Activated naive CD4-positive, alpha-beta T cell treated with anti-CD3 and anti-CD28 coated beads, Interleukin-2, amount 10 ng/mL, durations not matched to agents 7 days and 5 days (primary cell): ENCODE measurements at places on chromosomes 11 and 22.

DNA sequence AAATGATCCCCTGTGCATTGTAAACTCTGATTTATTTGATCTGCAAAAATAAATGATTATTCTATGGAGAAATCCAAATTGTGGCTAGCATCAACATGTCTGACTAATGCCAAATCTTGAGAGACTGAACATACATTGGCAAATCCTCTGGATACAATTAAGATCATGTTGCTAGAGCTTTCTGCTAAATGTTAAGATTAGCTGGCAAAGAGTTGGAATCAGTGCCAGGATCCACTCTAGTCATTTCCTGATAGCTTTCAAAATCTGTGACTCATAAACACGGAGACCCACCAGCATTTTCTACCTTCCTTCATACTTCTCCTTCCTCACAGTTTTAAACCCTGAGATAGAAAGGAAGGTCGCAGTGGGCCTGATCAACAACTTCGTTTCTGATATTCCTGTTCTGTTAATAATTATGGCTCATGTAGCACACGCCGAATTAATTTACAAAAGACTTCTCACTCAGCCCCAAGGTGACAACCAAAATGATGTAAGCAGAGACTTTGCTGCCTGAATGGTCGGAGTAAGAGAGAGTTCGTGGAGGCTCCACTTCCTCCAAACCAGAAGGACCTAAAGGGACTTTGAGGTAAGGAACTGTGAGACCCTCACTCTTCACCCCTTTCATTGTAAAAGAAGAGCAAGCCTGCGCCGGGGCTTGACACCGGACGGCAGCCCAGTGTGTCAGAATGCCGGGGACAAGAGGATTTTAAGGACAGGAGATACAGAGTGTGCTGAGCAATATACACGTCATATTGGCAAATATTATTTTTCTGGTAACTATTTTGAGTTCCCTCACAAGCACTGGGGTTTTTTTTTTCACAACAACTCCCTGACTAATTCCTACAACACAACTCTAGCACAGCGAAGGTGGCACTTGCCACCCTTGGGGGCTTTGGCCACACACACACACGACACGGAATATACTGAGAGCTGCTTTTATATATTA lies 42.0 kb downstream of the SERPINH1 start:
- no peak for DNase-seq

GRCh38 chr11:35237351-35237750 lies 98.4 kb downstream of the CD44 start:
- no peak for DNase-seq

- no peak for DNase-seq
Measured at GRCh38 chr11:62953811-62954210, 31.0 kb downstream of the SLC22A6 start.

GRCh38 chr11:119635776-119636175 lies 93.2 kb downstream of the NECTIN1 start:
- no peak for DNase-seq

- no peak for DNase-seq
Measured at GRCh38 chr11:65382804-65383368, 440 bp upstream of the SLC25A45 start.

DNA sequence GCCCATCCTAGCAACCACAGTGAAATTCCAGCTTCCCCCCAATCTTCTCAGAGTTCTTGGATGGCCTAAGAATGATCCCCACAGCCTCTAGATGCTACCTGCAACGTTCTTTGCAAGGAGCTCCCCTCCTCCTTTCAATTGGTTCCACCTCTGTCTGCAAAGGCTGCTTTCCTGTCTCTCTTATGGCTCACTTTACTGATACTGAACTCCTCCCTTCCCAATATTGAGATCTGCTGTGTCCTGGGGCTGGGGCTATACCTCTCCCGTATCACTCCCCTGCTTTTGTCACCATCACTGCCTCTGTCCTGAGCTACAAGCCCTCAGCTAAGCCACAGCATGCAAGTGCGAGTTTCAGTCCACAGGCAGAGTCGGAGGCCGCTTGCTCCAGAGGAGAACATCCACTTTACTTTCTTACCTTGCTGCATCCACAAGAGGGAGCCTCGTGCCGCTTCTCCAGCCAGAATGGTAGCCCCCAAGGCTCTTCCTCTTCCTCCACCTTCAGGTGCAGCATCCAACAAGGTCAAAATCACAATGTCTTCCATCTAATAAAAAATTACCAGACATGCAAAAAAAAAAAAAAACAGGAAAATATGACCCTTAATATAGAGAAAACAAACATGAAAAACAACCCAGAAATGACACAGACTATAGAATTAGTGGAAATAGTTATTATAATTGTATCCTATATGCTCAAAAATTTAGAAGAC lies 48.6 kb upstream of the TMEM45B start:
- DNase-seq, result peak; percentile 57

GRCh38 chr11:84549217-84549616 lies 1077.9 kb downstream of the DLG2 start:
- no peak for DNase-seq

- DNase-seq, result no peak
Measured at GRCh38 chr11:27139742-27140367, 99.2 kb downstream of the BBOX1 start.

DNA sequence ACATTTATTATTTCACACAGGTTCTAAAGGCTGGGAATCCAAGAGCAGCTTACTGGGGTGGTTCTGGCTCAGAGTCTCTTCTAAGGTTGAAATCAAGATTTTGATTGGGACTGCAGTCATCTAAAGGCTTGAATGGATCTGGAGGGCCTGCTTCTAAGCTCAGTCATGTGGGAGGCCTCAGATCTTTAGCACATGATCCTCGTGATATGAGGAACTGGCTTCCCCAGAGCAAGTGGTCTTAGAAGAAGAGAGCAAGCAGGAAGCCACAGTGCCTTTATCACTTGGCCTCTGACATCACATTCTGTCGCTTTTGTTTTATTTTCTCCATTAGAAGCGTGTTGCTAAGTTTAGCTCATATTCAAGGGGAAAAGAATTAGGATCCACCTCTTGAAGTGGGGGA lies 88.9 kb downstream of the ARFGAP2 start:
- no peak for DNase-seq

DNA sequence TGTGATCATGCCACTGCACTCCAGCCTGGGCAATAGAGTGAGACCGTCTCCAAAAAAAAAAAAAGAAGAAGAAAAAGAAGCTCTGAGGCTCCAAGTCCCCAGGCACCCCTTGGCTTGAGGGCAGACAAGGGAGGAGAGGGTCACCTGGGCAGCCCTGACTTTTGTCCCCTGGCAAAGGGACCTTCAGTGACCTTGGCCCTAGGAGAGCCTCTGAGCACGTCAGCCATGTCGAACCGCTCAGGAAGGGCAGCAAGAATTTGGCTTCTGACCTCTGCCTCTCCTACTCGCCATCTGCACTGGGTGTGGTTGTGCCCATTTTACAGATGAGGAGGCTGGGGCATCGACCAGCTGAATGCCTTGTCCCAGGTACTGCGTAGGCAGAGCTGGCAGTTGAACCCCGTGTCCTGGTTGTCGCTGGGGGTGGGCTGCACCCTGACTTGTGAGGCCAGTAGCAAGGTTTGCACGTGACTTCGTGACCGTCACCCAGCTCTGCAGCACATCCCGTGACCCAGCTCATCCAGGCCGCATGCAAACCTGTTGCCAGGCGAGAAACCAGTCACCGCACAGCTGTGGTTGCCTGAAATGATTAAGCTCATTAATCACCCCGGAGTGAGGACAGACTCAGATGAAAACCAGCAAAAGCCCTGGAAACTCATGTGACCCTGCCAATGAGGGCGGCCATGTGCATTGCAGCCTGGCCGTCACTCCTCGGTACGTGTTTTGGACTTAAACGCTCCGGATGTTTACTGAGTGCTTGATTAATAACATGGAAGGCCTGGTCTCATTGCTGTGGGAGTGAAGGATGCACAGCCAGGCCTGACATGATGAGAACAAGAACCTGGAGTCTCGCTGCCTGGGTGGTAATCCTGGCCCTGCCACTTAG lies 47.7 kb upstream of the PPP6R3 start:
- DNase-seq, result no peak

- no peak for DNase-seq
Measured at GRCh38 chr11:57477507-57478189, 17.3 kb downstream of the RTN4RL2 start.

DNA sequence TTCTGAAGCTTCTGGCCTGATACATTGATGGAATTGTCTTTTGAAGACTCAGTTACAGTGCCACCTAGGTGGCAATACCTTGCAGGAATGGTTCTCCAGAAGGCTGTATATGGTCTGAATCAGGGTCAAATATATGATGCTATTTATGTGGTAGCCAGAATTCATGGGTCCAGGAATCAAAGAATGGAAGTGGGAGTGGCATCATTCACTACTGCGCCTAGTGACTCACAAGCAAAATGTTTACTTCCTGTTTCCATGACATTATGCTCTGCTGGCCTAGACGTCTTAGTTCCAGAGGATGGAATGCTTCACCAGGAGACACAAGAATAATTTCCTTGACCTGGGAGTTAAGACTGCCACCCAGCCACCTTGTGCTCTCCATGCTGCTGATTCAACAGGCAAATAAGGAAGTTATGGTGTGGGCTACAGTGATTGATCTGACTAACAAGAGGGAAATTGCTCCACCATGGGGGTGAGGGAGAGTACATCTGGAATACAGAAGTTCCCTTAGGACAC lies 491.8 kb downstream of the ETS1 start:
- DNase-seq, result no peak

DNA sequence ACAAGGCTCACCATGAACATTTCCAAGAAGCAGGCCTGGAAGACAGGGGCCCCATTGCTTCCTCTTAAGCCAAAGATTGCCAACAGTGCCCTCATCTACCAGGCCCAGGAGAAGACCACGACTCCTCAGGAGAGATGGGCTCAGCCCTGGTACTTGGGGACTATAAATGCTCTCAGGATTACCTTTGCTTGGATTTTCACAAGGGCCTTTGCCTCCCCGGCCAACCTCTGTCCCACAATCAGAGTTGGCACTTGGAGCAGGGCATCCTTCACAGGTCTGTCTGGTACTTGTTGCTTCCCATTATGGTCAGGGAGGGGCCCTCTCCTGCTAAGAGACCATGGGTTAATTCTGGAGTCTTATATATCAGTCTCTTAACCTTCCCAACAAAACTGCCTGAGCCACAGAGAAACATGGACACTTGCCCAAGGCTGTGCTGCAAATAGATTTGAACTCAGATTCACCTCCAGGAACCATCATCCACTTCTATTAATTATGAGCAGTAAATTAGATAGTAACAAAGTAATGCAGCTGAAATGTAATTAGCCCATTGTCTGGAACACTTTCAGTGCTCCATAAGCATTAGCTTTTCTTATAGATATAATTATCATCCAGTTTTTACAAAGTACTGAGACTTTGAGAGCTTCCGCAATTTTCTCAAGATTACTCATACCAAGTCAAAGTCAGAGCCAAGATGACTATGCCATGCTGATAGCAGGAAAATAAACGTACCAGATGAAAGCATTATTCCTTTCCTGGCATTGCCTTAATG lies 33.5 kb downstream of the POU2AF3 start:
- DNase-seq, result no peak

GRCh38 chr22:18075720-18076497 lies 1.9 kb upstream of the PEX26 start:
- DNase-seq, result peak; percentile 44

- DNase-seq, result no peak
Measured at GRCh38 chr11:2507212-2507901, 62.5 kb downstream of the KCNQ1 start.

GRCh38 chr22:45892681-45893461 lies 84.1 kb downstream of the WNT7B start:
- DNase-seq, result no peak

- DNase-seq, result peak; percentile 57
Measured at GRCh38 chr11:94897330-94897768, 76.0 kb downstream of the CWC15 start.

GRCh38 chr11:93033093-93033492 lies 63.6 kb downstream of the MTNR1B start:
- no peak for DNase-seq

GRCh38 chr11:62034036-62034338 lies 66.6 kb upstream of the FTH1 start:
- no peak for DNase-seq

GRCh38 chr11:22797047-22797446 lies 32.6 kb downstream of the SVIP start:
- no peak for DNase-seq

- no peak for DNase-seq
Measured at GRCh38 chr11:101553891-101554292, 29.9 kb downstream of the TRPC6 start.

GRCh38 chr11:29336727-29337575 lies 679.9 kb downstream of the KCNA4 start:
- DNase-seq, result no peak

GRCh38 chr11:35165423-35166368 lies 26.7 kb downstream of the CD44 start:
- peak; percentile 95 for DNase-seq

DNA sequence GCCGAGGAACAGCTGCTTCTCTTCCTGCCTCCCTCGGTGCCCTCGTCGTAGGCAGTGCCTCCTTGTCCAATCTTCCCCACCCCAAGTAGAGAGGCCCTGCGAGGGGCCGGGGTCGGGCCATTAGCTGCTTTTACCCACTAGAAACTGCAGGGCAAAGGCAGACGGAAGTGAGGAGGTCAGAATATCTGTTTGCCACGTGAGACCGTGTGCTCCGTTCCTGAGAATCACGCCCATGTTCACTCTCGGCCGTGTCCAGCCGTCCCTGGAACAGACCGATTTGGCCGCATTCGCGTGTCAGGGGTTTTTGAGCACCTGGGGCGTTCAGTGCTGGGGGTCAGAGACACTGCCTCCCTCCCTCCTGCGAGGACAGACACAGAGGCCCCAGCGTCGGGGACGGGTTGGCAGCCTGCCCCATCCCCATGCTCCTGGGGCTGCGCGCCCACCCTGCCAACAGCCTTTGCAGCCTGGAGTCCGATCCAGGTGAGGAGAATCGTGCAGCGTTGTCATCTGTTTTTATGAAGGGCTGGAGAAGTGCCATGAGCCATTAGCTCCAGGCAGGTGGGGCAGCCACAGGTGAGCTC lies 982.2 kb downstream of the BRD1 start:
- DNase-seq, result no peak

DNA sequence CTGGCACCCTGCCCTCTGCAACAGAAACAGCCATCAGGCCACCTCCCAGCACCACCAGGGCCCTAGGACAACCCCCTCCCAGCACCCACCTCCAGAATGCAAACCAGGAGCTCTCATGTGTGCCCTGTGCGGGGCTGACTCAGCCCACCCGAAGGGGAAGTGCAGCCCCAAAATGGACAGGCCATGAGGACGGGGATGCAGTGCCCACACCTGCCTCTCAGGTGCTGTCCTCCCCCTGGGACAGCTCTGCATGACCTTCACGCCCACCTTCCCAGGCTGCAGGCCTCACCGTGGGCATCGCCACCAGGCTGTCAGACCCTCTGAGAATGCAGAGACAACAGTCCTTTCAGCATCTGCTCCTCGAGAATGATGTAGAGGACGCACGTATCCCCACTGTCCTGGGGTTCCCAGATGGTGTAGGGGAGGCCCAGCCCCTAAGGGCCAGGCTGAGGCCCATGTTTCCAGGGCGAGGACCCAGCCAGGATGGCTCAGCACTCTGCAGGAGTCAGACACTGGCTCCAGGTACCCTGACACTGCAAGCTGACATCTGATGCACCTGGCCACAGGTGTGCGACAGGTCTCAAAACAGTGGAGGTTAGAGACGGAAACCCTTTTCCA lies 13.5 kb downstream of the MOB2 start:
- no peak for DNase-seq

- no peak for DNase-seq
Measured at GRCh38 chr11:130034236-130034635, 31.6 kb upstream of the PRDM10 start.

- DNase-seq, result no peak
Measured at GRCh38 chr11:2844116-2844842, 41.3 kb downstream of the CDKN1C start.
